ENCODE measurements at places on chromosomes 1 and 21.

GRCh38 chr21:32566741-32567389, 18.5 kb downstream of the TCP10L start:
- DNase-seq, result no peak

DNA sequence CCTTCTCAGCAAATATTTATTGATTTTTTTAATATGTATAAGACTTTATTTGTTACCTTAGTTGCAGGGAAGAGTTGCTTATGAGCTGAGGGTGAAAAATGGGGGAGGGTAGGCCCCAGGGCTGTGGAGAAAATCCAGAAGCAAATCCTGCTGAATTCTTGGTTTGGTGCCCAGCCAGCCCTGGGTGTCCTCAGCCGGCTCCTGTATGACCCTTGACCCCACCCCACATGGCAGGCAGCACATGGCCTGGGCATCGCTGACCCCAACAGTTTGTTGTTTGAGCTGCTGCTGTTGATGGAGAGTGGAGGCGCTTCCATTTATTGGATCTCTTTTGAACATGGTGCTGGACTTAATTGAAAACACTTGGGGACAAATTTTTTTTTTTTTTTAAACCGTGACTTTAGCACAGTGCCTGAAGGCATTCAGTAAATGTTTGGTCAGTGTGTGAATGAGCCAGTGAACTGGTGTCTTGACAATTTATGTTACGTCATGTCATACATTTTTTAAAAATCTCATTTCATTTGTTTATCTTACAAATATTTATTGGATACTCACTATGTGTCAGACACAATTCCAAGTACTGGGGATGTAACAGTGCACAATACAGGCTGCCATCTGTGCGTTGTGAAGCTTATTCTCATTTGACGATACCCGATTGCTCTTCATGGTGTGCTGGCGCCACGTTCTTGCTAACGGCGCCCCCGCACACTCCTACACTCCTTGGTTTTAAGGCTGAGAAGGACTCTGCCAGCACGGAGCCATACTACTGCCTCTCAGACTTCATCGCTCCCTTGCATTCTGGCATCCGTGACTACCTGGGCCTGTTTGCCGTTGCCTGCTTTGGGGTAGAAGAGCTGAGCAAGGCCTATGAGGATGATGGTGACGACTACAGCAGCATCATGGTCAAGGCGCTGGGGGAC, 98.8 kb downstream of the MTR start:
- DNase-seq, result no peak

DNA sequence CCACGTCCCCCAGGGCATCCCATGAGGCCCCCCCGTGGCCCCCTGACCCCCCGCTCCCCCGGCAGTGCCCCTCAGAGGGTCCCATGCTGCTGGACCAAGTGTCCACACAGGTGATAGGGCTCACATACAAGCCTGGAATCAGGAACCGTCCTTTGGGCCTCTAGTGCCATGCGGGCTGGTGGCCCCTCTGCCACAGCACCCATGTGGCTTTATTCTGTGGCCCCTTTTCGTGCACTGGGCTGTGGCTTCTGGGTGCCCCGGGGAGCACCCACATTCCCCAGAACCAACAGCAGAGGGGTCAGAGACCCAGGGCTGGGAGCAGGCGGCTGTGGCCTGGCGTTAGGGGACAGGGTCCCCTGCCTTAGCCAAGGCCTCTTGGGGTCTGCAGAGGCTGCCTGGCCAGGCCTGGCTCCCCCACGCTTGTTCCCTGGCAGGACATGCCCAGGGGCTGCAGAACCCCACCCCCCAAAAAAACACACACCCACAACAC, 31.7 kb downstream of the SLC19A1 start:
- no peak for DNase-seq

DNA sequence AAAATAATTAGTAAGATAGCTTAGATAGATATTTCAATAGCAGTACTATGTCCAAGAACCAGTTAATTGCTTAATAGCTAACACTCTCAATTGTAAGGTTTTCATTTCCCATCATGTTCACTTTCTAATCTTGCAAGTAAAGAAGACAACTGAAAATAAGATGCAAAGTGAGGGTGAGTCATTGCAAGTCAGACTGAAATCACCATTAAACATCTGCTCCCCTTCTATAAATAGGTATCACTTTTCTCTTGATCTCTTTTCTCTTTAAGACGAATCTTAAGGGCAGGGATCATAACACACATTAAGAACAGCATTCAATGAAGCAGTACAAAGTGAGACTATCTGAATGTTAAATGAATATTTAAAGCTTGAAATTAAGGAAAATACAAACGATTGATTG, 40.4 kb downstream of the UBR4 start:
- no peak for DNase-seq

DNA sequence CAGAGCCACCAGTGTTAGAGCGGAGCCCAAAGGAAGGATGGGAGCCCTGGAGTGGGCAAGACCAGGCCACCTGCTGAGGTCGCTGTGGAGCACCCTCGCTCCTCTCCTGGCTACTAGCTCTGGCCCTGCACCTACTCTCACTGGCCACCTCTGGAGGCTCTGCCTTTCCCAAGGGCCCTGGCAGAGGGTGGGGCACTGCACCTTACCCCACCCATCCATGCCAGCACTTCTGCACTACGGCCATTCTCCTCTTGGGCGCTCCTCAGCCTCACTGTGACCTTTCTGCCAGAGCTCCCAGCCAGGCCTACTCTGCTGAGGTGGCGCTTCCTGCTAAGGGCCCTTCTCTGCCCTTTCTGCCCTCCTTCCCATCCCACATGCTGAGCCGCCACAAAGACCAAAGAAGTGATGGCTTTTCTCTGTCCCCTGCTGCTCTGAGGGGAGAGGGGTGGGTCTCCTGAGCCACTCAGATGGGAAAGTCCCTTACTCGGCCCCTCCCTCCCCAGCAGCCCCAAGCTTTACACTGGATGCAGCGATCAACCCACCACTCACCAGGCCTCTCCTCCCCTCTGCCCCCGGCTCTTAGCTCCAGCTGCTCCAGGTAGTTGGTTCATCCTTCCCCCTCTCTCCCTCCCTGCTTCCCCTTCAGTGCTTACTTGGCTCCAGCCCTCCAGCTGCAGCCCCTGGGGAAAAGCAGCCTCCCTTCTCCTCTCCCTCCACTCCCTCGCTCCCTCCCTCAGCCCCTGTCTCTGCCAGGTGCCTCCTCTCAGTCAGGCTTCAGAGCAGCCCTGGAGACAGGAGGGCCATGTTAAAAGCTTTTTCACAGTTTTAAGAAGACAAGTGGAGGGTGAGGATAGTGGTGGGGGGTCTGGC, 14.8 kb upstream of the TMEM222 start:
- no peak for DNase-seq

- no peak for DNase-seq
These were observed 755.0 kb downstream of the LTN1 start for GRCh38 chr21:28237661-28238060.

GRCh38 chr1:56286506-56286905, 292.9 kb downstream of the PLPP3 start:
- no peak for DNase-seq

DNA sequence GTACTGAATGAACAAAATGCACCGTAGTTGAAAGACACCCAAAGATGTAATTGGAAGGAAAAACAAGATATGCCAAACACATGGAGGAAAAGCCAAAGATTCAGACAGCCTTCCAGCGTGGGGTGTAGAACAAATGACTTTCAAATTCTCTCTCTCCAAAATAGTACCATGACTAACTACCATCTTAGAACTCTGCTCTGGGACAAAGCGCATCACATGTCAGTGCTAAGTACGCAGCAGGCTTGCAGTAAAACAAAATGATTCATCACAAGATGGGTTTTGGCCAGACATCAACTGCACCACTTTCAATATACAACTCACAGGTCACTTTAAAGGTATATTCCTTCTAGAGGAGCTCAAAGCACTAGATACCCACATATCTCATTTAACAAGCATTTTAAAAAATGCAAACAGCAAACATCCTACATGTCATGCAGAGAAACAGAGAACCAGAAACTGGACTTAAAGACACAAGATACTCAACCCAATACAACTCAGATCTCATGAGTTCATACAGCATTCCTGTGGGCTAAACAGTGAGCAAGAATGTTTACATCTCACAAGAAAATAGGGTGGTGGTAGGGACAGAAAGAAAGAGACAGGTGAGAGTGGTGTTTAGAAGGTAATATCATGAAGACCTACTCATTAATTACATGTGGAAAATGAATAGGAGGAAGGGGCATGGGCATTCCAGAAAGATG, 75.7 kb downstream of the BCAR3 start:
- no peak for DNase-seq

DNA sequence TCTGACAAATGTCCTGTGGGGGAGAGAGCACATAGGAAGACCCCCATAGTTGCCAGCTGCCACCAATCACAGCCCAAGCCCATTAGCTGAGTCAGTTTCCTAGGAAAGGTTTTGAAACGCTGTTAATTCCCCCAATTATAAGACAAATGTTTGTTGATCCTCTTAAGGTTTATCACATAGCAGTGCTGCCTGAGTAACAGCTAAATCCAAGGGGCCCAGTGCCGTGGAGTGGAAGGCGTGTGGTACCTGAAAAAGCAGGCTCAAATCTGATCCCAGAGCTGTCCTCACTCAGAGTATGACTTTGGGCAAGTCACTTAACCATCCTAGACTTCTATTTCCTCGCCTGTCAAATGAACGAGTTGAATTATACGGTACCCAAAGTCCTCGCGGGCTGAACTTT, 69.5 kb downstream of the GRIK3 start:
- DNase-seq, result no peak

DNA sequence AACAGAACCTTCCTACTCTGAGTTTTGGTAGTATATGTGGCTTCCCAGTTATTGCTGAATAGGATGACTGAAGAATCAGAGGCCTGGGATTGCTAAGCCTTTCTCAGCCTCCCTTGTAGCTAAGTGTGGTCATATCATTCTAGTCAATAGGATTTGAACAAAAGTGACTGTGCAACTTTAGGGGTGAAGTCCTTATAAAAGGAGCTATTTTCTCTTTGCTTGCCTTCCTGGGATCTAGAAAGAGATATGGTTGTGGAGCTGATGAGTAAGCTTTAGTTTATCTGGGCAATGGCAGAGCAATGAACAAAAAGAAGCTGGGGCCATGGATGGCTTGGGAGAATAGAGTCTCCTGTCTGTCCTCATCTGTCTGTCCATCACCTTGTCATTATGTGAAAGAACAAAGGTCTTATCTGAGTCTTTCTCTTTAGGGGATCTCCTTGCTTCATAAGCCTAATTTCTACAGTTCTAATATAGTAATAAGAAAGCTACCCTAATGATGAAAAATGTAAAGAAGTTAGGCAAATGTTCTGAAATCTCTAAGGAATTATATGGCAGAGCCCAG, 91.5 kb downstream of the TENT5C start:
- no peak for DNase-seq

DNA sequence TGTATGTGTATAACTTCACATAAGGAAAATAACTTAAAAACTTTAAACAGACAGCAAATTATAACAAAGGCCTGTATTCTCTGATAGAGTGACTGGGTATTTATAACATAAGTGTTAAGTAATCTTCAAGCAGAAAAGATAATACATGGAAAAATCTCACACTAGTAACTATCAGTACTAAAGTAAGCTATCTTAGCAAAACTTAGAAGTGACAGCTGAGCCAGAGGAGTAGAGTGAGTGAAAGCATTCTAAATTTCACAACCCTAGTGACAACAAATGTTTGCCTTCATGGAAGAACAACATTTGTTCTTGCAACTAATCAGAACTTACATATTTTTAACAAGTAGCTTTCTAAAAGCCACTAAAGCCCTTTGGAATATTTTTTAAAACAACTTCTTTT, 74.5 kb upstream of the B3GALT2 start:
- no peak for DNase-seq

GRCh38 chr1:247407180-247407616, 8.8 kb upstream of the NLRP3 start:
- no peak for DNase-seq

- no peak for DNase-seq
These were observed 45.9 kb upstream of the IPO9 start for GRCh38 chr1:201783058-201783457.

DNA sequence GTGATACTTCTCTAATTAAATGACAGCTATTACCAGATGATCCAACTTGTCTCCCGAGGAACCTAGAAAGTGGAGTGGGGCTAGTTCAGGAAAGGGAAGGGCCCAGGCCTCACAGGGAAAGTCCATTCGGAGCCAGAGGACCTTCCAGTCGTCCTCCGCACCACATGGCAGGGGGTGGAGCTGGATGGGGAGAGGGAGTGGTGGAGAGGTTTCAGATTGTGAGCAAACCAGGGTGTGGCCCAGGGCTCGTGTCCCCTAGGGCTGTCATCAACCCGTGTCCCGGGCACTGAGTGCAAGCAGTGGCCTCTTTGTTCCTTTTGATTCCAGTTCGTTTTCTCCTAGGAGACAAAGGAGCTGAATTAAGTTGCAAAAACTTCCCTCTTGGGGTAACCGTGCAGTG, 114.9 kb downstream of the HUNK start:
- DNase-seq, result no peak

DNA sequence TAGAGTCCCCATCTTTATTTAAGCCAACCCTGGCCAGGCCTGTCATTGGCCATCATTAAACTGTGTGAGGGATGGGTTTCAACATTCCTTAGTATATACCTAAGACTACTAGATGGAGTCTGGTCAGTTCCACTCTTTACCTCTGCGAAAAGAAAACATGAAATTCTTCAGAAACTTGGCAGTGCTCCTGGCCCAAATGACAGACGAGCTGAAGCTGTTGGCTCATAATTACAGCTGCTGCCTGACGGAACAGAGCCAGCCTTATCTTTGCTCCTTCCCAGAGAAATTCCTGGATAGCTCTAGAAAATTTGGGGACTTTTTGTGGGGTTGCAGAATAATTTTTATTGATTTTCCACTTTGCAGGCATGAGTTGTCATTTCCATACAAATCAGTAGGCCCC, 30.4 kb downstream of the NPHS2 start:
- DNase-seq, result no peak

- DNase-seq, result no peak
These were observed 134.0 kb downstream of the FAM78B start for GRCh38 chr1:166032572-166033371.

GRCh38 chr1:12063141-12064072, at the start of gene TNFRSF8:
TSS of gene TNFRSF8 (plus strand) at chr1:12063303. CDS start at chr1:12063599, 296 bp downstream.
- DNase-seq, result no peak

DNA sequence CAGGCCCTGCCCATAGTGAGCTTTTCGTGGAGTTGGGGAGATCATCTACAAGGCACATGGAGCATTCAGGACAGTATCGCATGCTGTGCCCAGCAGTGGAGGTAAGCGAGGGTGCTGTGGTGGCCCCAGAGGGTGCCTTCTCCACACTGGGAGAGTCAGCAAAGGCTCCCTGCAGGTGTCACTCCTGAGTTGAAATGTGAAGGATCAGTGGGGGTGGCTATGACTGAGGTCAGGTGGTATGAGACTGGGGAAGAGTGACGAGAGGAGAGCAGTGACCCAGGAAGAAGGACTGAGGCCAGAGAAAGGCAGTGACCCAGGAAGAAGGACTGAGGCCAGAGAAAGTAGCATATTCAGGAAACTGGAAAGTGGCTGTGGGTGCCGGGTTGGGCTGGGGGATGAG, 53.0 kb downstream of the SPAG17 start:
- DNase-seq, result no peak

Measured in NCI-H748 treated with DMSO at 0.1 percent for 48 hours (cell line).